NCI-H1694 (cell line): ENCODE measurements at places on chromosomes 6 and 20.

DNA sequence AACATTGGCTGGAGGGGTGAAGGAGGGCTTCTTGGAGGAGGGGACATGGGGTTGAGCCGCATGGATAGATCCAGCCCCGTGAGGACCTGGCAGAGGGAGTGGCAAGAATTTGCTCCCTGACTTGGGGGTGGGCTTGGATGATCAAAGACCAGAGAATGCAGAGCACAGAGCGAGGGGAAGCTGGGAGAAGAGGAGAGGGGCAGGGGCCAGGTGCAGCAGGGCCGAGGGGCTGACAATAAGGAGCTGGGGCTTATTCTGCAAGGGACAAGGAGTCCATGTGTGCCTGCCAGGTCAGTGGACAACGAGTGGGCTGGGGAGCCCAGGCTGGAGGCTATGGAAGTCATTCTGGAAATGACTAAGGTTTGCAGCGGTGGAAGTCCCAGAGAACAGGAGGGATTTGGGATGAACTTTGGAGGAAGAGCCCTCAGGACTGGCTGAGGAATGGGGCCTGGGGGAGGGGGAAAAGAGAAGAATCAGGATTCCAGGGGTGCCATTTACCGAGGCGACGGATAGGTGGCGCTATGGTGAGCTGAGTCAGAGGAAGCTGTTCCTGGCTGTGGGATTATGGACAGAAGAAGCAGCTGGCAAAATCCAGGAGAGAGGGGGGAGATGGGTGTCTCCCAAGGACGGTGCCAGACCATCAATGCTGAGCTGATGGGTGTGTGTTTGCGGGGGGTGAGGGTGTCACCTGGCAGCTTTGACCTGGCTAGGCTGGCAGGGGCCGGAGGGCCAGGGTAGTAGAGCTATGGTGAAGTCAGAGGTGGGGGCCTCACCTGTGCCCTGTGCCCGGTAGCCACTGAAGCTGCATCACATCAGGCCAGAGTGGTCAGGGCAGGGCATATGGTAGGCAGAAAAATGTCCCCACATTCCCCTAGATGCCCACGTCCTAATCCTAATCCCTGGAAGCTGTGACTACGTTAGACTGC is 7.8 kb downstream of the KCNG1 start:
- peak; percentile 69 for DNase-seq

DNA sequence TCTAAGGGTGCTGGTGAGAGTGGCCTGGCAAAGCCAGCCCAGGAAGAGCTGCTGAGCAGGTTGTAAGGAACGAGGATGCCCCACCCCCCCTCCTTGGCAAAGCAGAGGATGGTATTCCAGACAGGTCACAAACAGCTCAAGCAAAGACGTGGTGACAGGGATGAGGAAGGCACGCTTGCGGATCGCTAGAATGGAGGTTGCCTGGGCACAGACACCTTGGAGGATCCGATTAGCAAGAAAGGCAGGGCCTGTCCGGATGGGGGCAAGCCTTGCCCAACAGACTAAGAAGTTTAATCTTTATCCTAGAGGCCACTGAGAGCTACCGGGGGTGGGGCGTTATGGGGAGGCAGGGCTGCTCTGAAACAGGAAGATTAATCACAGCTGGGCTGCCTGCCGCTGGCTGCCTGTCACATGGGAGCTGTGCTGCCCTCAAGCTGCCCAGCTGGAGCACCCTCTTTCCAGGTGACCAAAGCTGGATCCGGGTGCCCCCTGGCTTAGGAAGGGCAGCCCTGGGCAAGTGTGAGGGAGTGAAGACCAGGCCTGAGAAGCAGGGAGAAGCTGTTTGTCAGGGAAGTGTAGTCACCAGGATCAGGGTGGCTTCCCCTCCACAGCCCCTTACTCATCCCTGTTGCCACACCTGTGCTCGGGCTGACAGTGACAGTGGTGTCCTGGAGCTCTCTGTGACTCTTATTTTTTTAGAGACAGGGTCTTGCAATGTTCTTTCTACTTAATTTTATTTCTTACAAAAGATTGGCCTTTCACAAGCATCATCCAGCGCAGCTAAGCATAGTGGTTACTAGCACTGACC is 9.1 kb upstream of the MAPK13 start:
- DNase-seq: no peak

DNA sequence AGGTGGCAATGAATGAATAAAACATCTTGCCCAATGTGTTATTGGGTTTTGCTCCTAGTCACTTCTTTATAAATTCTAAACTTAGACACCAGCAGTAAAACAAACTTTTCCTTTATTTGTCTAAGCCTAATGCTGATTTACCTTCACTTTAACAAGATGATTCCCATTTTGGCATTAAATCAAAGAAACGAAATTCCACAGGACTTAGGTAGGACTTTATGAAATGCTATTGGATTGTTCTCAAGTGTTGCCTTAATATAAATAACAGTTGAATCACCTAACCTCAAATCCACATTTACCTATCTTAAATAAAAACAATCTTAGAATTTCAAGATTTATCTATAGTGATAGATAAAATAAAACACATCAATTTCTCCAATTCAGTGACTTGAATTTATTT is 831.8 kb downstream of the EPHA7 start:
- DNase-seq: no peak

DNA sequence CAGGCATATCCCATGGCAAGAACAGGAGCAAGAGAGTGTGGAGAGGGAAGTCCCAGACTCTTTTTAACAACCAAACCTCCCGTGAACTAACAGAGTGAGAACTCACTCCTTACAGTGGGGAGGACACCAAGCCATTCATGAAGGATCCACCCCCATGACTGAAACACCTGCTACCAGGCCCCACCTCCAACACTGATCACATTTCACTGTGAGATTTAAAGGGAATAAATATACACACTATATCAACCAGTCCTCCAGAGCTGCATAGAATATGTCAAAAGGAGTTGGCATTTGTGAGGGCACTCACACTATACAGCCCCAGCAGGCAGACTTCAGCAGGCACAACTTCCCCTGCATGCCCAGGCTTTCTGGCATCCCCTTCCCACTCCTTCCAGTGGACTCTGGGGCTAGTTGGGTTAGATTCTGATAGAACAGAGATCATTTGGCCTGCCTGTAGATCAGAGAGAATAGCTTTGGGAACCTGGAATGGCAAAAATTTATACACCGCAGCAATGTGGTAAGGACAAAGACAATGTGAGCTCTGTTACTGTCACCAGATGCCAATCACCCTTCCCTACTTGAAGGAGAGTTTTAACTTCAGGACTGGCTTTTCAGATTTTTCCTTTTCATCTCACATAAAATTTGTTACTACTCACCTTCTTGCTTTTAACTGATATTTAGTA is 25.2 kb upstream of the TENT5A start:
- no peak for DNase-seq

DNA sequence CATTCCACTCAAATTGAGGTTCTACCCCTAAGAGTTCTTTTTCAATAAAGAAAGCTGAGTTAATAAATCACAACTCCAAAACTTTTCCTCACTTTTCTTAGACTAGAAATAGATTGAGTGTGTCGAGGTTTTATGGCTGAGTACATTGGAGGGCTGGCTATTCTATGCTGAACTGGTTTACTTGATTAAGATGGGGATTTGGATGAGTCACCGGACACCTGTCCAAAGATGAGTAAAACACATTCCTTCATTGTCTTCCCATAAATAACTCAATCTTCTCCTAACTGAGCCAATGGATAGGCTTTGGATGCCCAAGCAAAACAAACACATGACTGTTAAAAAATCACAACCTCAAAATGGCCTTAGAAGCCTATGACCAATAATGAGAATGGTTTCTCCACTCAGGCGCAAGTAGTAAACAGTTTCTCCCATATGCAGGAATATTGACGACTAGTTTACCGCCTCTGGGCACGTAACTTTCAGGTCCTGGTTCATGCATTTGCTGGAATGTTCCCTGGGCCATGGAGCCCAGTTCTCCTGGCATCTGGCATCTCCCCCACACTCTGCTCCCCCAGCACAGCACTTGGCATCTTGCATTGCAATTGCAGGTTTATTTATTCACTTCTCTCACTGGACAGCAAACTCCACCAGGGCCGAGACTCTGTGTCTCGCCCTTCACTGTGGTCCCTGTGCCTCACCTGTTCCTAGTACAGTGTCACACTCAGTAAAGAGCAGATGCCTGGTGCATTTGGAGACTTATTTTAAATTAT is 43.9 kb downstream of the BCAS1 start:
- DNase-seq: no peak
